ENCODE measurements at places on chromosomes 7 and 10.
A peak's percentile ranks its signal among the peaks of the same experiment; 100 is the strongest.

- no peak for DNase-seq
These were observed 114.1 kb downstream of the ABCA13 start for GRCh38 chr7:48285373-48285772.

- DNase-seq: no peak
These were observed 248.2 kb upstream of the PITRM1 start for GRCh38 chr10:3420527-3421469.

- DNase-seq: no peak
These were observed 548.4 kb downstream of the CNTNAP2 start for GRCh38 chr7:146665023-146665422.

GRCh38 chr10:98858525-98858924 lies 377.1 kb downstream of the HPSE2 start:
- DNase-seq: no peak

DNA sequence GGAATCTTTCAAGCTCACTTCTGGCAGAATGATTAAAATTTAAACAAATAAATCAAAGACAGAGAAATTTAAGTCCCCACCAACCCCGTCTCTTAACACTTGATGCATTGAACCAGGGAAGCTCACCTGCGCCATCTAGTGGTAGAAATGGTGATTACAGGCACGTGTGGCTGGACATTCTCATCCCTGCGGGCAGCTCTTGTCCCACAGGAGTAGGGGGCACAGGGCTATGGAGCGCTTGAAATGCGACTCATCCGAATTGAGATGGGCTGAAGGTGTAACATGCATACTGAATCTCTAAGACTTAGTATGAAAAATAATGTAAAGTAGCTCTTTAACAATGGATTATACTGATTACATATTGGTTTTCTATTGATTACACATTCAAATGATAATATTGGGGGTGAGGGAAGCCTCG lies 24.8 kb upstream of the SLIT1 start:
- peak; percentile 48 for DNase-seq

DNA sequence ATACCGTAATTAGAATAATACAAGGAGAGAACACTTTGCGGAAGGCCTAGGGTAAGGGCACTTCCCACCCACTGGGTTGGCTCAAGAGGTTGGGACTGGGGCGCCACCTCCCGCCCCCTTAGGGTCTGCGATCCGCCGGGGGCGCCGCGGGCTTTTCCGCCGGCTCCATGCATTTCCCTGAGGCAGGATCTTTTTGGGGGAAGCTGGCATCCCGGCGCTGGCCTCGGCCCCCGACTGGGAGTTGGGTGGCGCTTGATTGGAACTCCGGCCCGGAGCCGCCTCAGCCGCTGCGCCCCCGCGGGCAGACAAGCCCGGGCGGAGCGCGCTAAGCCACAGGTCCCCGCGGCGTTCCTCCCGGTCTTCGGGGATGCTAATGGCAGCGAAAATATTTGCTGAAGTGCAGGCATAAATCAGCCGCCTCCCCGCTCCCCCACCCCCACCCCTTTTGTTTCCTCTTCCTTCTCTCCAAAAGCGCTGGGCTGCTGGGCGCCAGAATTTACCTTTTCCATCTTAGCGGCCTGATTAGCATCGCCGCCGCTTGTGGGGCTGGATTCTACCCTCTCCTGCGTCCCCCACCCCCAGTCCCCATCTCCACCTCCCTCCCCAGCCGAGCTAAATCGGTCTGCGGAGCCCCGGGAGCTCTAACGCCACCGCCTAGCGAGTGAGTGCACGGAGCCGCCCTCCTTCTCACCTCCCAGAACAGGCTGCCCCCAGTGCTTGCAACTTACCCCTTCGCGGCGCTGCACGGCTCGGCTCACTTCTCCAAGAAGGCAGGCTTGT lies 5.1 kb downstream of the UNC5B start:
- DNase-seq: no peak

DNA sequence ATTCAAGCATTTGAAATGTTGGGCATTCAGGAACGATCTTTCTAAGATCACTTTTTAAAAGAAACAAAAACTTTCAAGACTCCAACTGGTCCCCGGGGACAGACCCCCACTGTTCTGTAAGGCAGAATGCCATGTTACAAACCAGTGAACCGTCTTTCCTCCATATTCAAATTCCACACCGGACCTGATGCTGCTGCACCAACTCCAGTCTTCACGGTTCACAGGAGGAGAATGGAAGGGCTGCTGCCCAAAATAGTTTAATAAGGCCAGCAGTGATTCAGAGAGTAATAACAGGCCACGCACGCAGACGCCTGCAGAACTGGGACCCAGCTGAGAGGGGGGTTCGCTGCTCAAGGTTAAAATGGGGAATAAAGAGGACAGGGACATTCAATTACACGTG lies 47.2 kb downstream of the OSBPL3 start:
- no peak for DNase-seq

DNA sequence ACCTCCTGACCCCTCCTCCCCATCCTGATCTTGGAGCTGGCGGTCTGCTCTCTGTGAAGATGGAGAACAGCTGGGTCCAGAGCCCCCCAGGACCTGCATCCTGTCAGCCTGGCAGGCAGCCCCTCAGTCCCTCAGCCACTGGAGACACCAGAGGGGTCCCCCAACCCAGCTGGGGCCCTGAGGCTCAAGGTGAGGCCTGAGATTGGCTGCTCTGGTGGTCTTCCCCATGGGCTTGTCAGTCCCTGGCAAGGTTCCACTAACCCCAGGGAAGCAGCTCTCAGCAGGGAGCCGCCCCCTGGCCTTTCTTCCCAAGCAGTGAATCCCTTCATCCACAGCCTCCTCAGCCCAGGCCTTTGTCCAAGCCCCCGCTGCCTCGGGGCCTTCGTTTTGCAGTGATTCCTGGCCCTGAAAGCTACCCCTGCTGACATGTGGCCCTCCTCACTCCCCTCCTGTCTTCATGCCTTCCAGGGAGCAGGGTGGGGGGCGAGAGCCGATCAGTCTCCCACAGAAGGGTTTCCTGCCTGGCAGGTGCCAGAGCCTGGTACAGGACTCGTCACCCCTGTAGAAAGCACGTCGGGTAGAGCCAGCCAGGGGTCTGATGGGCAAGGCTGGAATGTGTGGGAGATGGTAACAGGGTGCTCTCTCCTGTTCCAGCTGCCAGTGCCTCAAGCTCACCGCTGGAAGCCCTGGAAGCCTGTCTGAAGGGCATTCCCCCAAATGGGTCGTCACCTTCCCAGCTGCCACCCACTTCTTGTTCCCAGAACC lies 48.5 kb downstream of the ZNF467 start:
- no peak for DNase-seq

GRCh38 chr10:72638586-72639440 lies 12.9 kb upstream of the MICU1 start:
- no peak for DNase-seq

GRCh38 chr10:30433306-30433729 lies 666 bp upstream of the MAP3K8 start:
- no peak for DNase-seq

- no peak for DNase-seq
These were observed 110.0 kb downstream of the PDGFA start for GRCh38 chr7:409339-410281.

DNA sequence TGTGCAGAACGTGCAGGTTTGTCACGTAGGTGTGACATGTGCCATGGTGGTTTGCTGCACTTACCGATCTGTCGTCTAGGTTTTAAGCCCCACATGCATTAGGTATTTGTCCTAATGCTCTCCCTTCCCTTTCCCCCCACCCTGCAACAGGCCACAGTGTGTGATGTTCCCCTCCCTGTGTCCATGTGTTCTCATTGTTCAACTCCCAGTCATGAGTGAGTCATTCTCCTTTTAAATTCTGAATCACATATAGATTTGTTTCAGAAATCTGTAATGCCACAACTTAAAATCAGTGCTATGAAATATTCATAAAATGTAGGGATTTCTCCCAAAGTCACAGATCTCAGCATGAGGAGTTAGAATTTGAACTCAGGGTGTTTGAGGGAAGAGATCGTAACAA lies 552.5 kb upstream of the MBL2 start:
- no peak for DNase-seq

- DNase-seq: no peak
These were observed 266.9 kb downstream of the RPS24 start for GRCh38 chr10:78300526-78300925.

GRCh38 chr7:94170836-94171235 lies 166.7 kb upstream of the BET1 start:
- no peak for DNase-seq

DNA sequence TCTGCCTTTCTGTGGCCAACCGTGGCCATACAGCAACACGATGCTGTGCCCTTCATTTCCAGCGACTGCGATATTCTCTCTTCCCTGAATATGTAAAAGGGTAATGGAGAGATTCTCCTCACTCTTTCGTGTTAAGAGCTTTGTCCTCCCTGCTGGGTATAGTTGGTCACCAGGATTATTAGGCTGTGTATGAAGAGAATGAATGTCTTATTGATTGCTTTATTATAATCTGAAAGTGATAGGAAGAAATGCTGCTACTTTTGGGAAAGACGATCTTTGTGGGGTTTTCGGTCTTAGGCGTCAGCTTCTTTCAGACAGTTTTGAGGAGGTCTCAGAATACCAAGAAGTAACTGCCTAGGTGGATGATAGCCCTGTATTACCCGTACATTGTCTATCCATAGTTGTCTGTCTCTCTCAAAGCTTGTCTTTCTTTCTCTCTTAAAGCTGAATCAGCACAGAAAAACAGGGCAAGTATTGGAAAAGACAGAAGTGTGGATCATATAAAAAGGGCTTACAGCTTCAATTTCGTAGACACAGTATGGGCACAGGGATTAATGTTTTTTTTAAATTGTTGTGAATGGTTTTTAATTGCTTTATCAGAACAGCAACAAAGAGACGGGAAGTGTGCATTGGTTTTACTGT lies 1.2 kb downstream of the AHCYL2 start:
- peak; percentile 51 for DNase-seq

GRCh38 chr7:126185959-126186580 lies 1066.7 kb downstream of the GRM8 start:
- no peak for DNase-seq

GRCh38 chr7:135273581-135273980 lies 39.9 kb downstream of the STRA8 start:
- DNase-seq: no peak

- no peak for DNase-seq
These were observed 5.4 kb downstream of the VIM start for GRCh38 chr10:17233286-17233991.

DNA sequence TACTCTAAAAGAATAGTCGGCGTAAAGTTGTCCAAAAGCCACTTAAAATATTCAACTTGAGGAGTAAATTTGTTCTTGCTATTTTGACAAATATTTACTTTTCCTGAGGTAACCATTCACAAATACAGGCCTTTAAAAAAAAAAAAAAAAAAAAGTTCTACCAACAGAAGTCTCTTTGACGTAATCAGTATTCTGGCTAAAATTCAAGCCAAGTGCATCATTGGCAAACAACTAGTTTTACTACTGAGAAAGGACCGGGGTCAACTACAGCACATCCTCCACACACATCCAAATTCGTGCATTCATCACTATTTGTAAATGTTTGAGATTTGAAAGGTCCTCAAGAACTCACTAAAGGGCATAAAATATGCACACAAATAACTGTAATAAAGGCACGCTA lies 2.0 kb downstream of the OAT start:
- no peak for DNase-seq

GRCh38 chr7:77461246-77461645 lies 45.1 kb upstream of the GSAP start:
- no peak for DNase-seq

GRCh38 chr7:133248901-133249300 lies 4.0 kb upstream of the EXOC4 start:
- no peak for DNase-seq

- DNase-seq: no peak
These were observed 94.8 kb downstream of the CSTF2T start for GRCh38 chr10:51604579-51604978.

- DNase-seq: no peak
These were observed 244.3 kb upstream of the KCND2 start for GRCh38 chr7:120028636-120029035.

- no peak for DNase-seq
These were observed 15.8 kb upstream of the SAR1A start for GRCh38 chr10:70186090-70186489.

- DNase-seq: no peak
These were observed 384.4 kb downstream of the DPP6 start for GRCh38 chr7:154436560-154436959.

DNA sequence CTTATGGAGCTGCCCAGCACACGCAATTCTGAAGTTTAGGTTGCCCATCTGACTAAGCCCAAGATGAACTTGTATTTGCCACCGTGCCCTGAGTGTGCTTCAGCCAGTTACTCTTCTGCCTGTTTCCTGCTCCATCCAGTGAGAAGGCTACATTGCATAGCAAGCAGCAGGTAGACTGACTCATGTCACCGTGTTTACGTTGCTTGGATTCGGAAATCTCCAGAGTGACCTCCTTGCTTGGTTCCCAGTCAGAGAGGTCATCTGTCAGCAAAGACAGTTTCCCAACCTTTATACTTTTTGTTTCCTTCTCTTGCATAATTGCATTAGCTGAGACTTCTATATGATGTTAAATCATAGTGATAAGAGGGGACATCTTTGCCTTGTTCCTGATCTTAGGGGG lies 30.9 kb downstream of the NACAD start:
- DNase-seq: no peak

DNA sequence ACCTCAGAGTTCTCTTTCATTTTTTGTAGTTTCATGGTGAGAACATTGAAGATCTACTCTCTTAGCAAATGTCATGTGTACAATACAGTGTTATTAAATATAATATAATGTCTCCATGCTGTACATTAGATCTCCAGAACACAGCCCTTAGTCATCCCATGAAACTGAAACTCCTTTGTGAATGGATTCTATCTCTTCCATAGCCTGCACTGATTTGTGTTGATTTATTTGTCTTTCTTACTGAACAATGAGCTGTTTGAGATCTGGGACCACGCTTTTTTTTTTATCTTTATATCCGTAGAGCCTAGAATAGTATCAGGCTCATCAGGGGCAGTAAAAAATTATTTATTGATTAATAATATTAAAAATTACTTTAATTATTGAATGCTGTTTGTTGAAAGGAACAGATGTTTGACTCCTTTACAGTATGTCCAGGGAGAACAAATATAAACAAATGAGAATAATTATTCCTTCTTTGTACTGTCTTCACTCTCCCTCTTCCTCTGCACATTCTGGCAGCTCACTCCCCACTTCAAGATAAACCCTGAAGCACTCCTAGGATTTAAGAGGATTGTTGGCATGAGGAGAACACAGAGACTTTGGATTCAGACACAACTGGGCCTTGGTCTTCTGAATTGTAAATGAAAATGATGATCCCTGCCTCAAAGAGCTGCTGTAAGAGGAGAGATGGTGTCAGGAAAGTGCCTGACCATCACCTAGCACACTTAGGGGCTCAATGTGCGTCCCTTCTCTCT lies 81.6 kb upstream of the MSRB2 start:
- no peak for DNase-seq

- no peak for DNase-seq
These were observed 108.7 kb downstream of the SEMA3D start for GRCh38 chr7:85078181-85078580.

- peak; percentile 98 for DNase-seq
These were observed 1.9 kb upstream of the STX1A start for GRCh38 chr7:73721377-73721817.

GRCh38 chr10:14670551-14671240 lies 104.0 kb downstream of the FAM107B start:
- no peak for DNase-seq
